ENCODE measurements at places on chromosomes 16 and 17.
A peak's percentile ranks its signal among the peaks of the same experiment; 100 is the strongest.

- no peak for DNase-seq
These were observed 143.3 kb downstream of the CLEC16A start for GRCh38 chr16:11087691-11088073.

GRCh38 chr16:471353-472198 is 46.1 kb downstream of the RAB11FIP3 start:
- peak; percentile 87 for DNase-seq

- DNase-seq: no peak
These were observed 393 bp downstream of the RNF166 start for GRCh38 chr16:88705801-88706228.

- no peak for DNase-seq
These were observed 146.9 kb downstream of the MSI2 start for GRCh38 chr17:57403236-57403635.

Data from fibroblast of skin of scalp (primary cell).